ENCODE measurements at places on chromosomes 7 and 10.

DNA sequence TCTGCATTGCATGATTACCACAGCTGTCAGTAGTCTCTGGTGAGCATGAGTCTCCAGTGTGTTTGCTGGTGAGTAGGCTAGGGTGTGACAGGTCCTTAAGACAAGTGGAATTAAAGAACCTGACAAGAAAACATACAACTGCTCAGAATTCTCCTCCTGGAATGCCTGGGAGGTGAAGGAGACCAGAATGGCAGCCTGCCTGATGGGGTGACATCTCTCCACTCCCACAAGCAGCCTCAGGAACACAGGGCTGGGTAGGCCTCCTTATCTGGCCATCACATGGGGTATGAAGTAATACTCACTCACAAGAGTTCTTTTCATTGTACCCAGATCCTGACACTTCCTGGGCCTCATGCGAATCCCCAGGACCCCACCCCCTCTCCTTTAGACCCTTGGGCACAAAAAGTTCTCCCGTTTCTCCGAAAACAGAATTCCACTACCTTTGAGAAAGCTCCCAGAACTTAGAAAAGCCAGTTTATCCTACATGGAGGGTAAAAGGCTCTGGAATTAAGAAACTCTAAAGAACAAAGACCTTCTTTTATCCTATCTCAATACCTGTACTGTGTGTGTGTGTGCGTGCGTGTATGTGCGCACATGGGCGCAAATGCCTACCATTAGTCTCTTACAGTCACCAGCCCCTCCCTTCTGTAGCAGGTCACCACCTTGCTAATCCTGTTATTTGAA is 33.4 kb upstream of the C1GALT1 start:
- DNase-seq = no peak

DNA sequence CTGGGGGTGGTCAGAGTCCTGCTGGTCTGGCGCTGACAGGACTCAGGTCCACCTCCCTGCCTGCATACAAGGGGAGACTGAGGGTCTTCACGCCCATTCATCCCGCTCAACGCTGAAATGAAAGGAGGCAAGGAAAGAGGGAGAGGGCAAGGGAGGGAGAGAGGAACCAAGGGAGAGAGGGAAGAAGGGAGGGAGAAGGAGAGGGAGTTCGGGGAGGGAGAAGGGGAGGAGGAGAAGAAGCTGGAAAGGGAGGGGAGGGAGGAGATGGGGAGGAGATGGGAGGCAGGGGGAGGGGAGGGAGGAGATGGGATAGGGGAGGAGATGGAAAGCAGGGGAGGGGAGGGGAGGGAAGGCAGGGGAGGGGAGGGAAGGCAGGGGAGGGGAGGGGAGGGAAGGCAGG is 69.4 kb upstream of the INPP5A start:
- no peak for DNase-seq

- no peak for DNase-seq
Measured at GRCh38 chr7:131244259-131244852, 83.3 kb upstream of the MKLN1 start.

- DNase-seq = no peak
Measured at GRCh38 chr10:97911217-97911616, 61.6 kb downstream of the GOLGA7B start.

GRCh38 chr7:73342645-73343044 is 14.7 kb downstream of the FKBP6 start:
- no peak for DNase-seq

GRCh38 chr7:55400191-55400590 is 35.1 kb downstream of the LANCL2 start:
- DNase-seq = no peak

DNA sequence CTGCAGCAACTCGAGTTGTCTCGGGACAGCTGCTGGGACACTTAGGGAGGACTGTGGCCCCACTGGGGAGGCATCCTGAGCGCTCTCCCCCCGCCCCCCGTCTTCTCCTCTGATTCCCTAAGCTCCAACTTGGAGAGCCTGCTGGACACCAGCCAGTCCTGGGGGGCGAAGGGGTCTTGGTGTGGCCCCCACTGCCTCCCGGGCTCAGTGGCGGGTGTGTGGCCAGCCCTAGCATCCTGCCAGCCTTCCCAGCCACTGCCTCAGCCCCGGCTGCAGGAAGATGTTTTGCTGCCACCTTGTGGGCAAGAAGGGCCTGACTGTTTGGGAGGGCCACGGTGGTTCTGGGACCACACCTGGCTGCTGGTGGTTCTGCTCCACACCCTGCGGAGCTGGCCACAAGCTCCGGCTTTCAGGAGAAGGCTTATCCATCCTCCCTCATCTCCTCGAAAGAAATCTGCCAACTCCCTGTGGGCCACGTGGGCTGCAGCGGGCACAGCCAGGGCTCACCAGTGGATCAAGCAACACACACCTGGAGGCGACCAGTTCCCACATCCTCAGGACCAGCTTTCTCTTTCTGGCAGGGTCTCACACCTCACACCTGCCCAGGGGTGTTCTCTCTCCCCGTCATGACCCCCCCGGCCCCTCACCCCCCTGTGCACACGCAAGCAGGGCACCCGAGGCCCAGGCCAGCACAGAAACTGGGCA is 24.8 kb downstream of the AGAP3 start:
- DNase-seq = peak; percentile 53

DNA sequence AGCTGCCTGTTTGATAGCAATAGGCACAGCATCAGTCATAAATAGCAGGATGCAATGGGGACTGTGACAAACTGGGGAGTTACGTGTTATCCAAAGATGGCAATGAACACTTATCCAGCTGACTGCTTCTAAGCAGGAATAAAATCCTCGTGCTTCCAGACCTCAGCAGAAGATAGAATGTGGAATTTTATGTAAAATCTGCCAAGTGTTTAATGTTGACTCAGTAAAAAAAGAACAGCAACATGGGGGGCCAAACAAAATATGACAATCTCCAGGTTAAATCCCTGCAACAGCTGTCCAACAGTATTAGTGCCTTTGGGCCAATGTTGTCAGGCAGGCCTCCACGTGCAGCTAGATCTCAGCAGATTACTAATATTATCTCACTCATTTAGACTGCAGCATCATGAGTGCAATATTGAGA is 127.3 kb downstream of the SEMA3C start:
- DNase-seq = no peak

DNA sequence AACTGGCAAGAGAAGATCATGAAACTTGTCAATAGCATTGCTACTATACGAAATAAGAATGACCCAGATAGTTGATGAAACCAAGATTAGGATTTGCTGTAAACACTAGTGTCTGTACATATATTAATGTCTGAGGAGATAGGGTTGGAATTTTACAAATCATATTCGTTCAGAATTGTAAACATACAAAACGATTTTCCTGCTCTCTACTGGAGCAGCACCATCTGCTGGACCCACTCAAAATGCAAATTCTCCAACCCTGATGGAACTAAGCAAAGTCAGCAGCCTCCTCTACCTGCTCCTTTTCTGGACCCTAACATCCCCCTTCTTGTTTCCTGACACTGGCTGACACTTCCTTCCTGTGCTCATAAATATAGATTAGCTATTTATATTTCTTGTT is 29.4 kb upstream of the SGMS1 start:
- no peak for DNase-seq

DNA sequence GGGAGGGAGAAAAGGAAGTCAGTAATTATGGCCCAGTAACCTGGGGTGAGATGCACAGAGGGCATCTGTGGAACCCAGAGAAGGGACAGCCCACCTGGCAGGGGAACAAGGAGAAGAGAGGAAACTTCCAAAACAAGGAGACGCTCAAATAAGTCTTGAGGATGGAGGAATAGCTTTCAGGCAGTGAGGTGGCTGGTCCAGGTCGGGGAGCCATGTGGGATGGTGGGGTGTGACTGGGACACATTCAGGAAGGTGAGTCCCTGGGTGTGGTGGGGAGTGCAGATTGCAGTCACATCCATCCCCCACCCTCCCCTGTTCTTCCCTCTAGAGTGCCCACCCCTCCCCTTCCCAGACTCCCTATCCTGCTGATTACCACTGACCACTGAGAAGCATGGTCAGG is 175.4 kb downstream of the GRID1 start:
- DNase-seq = no peak

DNA sequence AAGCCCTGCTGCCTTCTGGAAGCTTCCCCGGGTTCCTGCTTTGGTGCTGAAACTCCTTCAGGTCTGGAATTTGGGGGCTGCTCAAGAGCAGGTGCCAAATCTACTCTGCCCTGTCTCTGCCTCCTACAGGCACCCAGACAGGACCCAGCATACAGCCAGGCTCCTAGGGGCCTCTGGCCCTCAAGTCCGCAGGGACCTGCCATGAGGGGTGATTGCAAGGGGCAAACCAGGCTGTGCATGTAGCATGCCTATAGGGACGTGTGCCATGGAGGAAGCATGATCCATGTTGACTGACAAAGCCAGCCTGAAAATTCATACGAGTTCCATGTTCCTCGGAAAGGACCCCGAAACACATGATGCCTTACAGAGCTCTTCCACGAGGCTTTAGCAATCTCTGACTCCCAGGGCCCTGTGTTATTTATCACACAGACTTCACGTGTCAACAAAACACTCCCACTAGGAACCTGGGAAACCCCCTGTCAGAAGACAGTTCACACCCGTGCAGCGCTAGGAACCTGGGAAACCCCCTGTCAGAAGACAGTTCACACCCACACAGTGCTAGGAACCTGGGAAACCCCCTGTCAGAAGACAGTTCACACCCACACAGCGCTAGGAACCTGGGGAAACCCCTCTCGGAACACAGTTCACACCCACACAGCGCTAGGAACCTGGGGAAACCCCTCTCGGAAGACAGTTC is 75.3 kb upstream of the DNAAF5 start:
- DNase-seq = no peak

DNA sequence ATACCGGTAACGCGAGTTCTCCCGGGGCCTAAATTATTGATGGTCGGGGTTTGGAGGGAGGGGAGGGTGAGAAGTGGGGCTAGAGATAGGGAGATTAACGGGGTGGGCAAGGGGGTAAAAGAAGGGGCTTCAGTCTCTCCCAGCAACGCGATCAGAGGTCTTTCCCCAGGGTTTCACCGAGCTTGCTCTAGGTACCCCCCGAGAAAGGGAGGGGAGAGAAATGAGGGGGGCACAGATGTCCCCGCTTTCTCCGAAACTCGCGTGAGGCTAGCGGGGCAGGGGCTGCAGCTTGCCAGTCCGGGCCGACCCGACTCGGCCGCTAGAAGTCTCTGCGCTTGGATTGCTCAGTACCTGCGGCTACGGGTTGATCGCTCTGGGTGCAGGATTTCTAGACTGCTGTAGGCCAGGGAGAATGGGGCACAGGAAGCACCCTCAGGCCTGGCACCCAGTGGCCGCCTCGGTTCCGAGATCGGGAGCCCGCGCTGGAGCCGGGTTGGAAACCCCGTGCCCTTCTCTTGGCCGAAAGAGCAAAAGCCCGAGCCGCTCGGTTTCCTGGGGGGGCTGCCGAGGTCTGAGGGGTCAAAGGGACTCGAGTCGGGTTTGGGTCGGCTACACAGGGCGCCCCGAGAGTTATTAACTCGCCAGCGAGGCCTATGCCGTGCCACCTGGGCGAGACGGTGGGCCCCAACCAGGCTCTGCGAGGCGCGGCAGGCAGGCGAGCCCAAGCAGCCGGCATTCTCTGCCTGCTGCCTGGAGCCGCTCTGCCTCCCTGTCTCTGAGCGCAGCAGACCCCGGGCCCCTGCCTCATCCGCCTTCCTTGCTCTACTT is 3.1 kb downstream of the PAX2 start:
- no peak for DNase-seq

DNA sequence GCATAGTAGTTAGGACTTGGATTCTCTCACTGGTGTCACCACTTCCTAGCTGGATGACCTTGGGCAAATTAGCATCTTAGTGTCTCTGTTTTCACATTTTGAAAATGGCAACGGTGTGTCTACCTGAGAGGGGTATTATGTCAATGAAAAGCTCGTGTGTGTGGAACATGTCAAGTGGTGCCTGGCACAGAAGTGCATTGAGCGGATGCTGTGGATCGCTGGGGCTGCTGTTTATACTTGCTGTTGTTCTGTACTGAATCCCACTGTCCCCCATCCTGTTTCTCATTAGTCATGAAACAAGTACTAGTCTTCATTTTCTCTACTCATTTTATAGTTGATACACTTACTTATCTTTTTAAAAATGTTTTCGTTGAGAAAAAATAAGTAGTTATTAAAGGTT is 26.1 kb downstream of the RBM33 start:
- DNase-seq = no peak

DNA sequence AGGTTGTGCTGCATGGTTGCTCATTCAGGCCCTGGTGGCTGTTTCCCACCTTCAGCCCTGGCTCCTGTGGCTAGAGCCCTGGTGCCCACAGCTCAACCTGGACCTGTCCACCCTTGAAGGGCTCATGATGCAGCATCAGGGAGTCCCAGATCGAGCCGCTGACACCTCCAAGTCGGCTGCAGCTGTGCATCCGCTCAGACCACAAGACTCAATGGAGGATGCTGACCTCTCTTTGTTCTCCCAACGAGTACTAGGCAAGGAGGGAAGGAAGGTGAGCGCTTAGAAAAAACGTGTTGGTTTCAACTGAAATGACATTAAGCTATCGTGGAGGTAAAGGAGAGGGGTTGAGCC is 9.5 kb upstream of the C10orf95 start:
- DNase-seq = no peak

GRCh38 chr10:10644008-10644646 is 373.5 kb upstream of the CELF2 start:
- no peak for DNase-seq

DNA sequence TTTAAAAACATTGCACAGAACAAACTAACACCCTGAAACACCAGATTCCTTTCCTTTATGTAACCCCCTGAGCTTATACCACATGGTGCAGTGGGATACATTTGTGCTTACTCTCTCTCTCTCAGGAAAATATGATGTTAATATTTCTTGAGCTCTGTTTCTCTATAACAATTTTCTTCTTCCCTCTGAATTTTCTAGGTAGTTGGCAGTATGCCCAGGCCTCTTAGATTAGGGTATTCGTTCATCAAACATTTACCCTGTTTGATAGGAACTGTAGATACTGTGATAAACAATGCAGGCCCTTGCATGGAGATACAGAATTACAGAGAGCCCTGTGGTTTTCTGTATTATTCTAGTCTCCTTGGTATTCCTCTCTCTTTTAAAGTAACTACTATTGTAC is 567.8 kb downstream of the IPMK start:
- no peak for DNase-seq

DNA sequence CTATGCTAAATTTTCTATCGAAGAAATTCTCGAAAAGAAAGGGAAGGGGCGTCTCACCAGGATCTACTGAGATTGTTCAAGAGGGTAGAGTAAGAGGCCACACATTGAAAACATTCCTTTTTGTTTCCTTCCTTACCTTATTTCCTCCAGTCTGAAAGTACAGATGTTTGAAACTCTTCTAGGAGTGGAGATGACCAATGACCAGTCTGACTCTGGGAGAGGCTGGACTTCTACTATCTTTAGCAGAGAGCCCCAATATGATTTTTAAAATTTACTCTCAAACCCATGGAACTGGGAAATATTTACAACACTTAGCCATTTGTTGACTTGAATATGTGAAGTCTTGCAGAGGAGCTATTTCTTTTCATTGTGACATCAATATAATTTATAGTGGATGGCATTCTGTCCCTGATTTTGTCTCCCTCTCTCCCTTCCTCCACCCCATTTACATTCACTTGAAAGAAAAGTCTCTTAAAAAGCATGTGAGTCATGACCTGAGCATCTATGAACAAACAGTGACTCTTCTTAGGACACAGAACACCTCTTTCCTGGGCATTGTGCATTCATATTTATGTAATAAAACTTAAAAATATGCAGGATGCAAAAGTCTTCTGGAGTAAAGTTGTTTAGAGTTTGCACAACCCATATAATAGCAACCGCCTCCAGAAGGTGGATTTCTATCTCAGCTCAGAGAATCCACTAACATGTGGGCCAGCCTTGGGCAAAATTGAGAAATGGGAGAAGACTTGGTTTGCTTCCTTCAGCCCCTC is 31.2 kb upstream of the BMPER start:
- DNase-seq = no peak

All from activated T-helper 1 cell treated with Interleukin-2 at 50 U/mL for 16 hours (primary cell).